ENCODE measurements at places on chromosomes 11 and 22.

GRCh38 chr11:7530013-7530640, 16.3 kb downstream of the PPFIBP2 start:
- DNase-seq, result no peak

DNA sequence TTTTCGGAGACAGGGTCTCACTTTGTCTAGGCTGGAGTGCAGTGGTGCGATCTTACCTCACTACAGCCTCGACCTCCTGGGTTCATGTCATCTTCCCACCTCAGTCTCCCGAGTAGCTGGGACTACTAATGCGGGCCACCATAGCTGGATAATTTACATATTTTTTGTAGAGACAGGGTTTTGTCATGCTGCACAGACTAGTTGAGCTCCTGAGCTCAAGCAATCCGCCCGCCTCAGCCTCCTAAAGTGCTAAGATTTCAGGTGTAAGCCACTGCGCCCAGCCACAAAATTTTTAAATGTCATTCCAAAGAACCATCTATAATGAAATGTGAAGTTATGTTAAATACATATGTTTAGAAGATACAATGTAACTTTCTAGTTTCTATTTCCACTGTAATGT, 4747.7 kb upstream of the OR11H1 start:
- DNase-seq, result no peak

DNA sequence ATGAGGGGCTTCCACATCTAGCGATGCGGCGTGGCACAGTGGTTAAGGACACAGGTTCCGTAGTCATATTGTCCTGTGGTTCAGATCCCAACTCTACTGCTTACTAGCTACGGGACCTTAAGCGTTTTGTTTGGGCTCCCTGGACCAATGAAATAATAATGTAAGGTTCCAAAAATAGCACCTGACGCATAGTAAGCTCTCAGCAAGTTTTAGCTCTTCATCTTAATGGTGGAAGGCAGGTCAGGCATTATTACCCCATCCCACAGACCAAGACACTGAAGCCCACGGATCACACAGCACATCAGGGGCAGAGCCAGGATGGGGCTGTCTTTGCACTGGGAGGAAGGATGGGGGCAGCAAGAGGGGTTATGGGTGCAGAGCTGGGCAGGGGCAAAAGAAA, 13.0 kb downstream of the DNAJB13 start:
- no peak for DNase-seq

DNA sequence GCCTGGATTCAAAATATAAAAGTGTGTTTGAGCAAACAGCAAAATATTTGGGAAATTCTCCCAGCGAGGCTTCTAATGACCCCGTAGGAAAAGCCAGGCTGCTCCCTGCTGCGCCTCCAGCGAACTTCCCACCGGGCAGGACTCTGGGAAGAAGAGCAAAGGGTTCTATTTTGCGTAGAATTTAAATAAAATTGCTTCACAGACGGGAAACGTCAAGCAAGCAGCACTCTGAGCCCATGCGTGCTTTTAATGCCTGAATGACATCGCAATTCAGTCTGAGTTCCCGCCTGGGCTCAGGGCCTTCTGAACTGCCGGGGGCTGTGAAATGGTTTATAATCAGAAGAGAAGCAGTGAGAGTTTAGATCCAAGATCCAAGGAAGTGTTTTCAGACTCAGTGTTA, 775.1 kb downstream of the BRD1 start:
- DNase-seq, result no peak

GRCh38 chr11:14059491-14059890, 97.0 kb downstream of the SPON1 start:
- no peak for DNase-seq

GRCh38 chr22:48313175-48313830, 1514.4 kb downstream of the BRD1 start:
- no peak for DNase-seq

DNA sequence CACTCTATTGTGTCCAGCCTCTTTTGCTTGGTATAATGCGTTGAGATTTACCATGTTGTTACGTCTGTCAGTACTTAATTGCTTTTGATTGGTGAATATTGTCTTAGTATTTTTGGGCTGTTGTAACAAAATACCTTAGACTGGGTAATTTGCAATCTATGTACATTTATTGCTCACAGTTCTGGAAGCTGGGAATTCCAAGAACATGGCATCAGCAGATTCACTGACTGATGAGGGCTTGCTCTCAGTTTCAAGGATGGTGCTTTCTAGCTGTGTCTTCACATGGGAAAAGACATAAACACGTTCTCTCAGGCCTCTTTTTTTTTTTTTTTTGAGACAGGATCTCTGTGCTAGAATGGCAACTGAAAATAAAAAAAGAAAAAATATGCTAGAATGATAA, 46.7 kb upstream of the INCENP start:
- no peak for DNase-seq

DNA sequence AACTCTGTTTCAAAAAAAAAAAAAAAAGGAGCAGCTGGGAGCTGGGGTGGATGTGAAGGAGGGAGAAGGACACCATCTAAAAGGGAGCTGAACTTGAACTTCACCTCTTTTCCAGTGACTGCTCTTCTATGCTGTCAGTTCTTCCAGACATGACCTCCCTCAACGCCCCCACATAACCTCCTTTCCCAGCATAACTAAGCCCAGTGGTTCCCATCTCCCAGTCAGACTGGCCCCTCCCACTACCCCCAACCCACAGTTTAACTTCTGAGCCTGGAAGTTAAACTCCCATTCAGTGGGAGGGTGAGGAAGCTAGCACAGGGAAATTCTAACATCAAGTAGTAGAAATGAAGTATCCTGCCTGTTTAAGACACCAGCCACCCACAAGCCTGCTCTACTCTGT, 1.8 kb downstream of the ARHGAP1 start:
- no peak for DNase-seq

GRCh38 chr22:42336527-42337227, 66.2 kb upstream of the TCF20 start:
- peak; percentile 23 for DNase-seq

GRCh38 chr11:70127653-70128434, 49.7 kb downstream of the ANO1 start:
- DNase-seq, result no peak

DNA sequence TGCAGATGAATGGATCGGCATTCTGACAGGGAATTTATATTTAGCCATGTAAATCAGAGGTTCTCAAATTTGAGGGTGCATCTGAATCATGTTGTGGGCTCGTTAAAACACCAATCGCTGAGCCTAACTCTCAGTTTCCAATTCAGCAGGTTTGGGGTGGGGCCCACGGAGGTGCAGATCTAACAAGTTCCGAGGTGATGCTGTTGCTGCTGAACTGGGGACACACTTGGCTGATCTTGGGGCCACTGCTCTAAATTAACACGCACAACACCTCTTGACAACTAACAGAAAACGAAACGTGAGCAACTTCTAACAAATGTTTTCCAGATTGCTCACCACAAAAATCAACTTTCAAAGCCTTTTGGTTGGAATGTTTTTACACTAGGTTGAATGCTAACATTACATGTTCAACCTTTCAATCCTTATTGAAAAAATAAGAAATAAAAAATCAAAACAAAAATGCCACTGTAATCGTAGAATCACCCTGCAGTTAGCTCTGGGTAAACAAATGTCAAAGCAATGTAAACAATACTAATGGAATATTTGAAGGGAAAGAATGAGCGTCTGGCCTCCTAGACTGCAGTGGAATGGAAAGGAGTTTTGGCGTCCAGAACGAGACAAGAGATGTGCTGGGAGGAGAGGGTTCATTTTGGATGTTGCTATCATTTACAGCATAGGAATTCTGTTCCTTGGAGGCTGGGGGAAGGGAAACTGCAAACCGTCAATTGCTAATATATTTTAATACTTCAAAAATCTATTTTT, 68.3 kb upstream of the SLC6A5 start:
- DNase-seq, result no peak

- DNase-seq, result no peak
Observed at GRCh38 chr11:77409046-77409445, 64.8 kb downstream of the PAK1 start.

GRCh38 chr22:40180403-40180802, 2.7 kb downstream of the TNRC6B start:
- DNase-seq, result no peak

GRCh38 chr11:6472934-6473333, 807 bp downstream of the TRIM3 start:
- DNase-seq, result no peak

DNA sequence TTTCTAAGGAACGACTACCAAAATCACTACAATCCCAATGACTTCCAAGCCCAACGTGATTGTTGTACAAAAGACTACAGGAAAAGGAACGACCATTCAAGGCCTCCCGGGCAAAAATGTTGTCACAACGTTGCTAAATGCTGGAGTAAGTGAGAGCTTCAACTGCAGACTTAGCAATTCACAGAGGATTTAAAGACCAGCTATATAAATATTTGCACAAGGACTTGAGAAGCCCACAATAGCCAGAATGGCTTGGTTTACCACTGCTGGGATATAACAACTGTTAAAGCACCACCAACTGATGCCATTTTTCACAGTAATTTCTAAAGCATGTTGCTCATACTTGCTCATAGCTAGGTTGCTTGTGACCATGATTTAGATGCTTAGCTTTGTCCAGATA, 78.3 kb downstream of the EMSY start:
- no peak for DNase-seq

DNA sequence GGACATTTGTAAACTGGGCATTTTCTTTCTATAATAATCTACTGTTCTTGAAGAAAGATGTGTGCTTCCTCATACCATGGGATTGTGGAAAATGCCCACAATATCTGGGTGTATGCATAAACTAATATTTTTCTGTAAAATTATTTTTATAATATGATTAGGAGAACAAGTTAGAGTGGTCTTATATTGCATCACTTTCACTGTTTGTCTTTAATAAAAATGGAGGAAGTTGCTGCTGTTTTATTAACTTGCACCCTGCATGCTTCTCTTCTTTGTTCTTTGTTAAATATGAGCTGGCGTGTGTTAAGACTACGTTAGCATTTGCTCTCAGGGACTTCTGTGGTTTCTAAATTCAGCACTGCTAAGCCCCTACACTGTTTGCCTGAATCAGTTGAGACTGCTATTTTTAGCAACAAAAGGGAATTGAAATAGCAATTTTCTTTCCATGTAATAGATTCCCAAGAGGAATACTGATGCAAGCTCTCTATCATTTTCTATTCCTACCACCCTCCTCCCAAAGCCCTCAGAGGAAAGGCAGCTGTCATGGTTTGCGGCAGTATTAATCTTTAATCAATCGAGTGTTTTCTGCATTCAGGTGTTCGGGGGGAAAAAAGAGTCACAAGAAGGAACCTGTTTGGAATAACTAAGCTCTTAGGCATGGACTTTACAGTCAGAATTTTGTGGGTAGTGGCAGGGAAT, 56.1 kb downstream of the HSD17B12 start:
- DNase-seq, result no peak

Measured in Right ventricle myocardium inferior (tissue), 1 donor.